ACHN (cell line): ENCODE measurements at places on chromosomes 16 and 17.

DNA sequence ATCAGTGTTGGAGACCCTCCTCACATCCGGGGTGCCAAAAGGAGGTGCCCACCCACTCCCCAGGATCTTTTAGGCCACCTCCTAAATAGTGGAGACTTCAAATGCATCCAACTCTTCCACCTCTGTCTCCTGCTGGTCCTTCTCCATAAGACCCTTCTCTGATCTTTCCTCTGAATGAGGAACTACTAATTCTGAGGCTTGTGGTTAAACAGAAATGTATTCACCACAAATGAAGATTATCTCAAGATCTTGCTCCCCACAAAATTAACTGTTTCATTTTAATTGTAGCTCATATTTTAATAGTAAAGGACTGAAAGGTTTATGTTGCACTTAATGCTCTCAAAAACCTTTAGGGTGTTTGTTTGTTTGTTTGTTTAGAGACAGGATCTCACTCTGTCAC lies 34.1 kb downstream of the TLE7 start:
- no peak for DNase-seq

DNA sequence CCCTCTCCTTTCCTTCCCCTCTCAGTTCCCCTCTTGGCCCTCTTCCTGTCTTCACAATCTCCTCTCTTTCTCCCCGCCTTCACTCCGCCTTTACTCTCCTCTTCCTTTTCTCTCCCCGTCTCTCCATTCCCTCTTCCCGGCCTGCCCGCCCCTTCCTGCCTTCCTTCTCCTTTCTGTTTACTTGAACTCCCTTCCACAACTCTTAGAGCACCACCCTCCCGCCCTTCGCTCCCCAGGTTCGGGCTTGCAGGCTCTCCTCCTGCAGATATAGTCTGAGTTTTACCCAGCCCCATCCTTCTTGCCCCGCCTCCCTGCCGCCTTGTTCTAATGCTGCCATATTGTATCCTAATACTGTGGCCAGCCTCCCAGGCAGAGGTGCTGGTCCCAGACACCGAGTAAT lies 201.5 kb upstream of the N4BP1 start:
- DNase-seq = no peak

- no peak for DNase-seq
Measured at GRCh38 chr16:72126429-72126765, 32.8 kb downstream of the DHX38 start.

- peak; percentile 82 for DNase-seq
Measured at GRCh38 chr17:50681263-50682200, 26.2 kb downstream of the ANKRD40 start.

- DNase-seq = no peak
Measured at GRCh38 chr16:87415441-87415840, 23.3 kb downstream of the MAP1LC3B start.

- no peak for DNase-seq
Measured at GRCh38 chr17:61403801-61404662, 4.4 kb downstream of the TBX2 start.

GRCh38 chr17:62797959-62798358 lies 10.2 kb downstream of the MARCHF10 start:
- no peak for DNase-seq

- peak; percentile 40 for DNase-seq
Measured at GRCh38 chr16:30761427-30761927, 385 bp downstream of the CFAP119 start.

DNA sequence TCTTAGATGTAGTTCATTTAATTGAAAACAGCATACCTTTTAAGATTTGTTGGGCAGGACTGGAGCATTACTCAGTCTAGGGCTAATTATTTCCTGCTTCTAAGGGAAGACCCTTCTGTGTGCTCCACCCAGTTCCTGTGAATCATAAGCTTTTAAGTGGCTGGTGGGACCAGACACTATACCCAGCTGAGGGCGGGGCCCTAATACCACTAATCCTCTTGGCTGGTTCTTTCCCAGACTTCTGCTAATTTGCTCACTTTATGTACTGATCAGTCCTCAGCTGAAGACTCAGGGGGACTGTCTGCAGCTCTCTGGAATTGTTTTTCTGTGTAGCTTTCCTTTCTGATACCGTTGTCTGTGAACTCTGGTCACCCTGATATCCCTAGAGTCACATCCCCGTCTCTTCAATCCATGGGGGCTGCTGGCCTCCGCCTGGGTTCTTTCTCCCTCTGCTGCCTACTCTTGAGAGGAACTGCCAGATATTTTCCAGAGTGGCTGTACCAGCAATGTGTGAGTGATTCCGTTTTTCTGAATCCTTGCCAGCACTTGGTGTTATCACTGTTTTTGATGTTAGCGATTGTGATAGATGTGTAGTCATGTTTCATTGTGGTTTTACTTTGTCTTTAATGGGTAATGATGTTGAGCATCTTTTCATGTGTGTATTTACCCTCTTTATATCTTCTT lies 35.1 kb downstream of the MFSD11 start:
- peak; percentile 89 for DNase-seq

- DNase-seq = no peak
Measured at GRCh38 chr17:75616521-75617122, 16.6 kb upstream of the SMIM5 start.

DNA sequence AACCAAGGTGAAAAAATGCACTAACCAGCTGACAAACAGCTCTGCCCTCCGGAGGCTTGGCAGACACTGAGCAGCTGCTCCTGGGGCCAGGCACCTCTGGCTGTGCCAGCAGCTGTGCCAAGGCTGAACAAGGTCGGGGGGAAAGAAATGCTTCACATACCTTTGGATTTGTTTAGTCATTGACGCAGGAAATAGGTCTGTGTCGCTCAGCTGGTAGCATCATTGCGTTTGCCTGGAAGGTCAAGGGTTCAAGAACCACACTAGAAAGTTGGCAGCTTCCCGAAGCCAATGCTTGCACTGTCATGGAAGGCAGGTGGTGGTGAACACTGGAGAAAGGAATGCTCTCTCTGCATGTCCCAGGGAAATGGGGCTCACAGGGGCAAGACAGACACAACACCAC lies 63.5 kb downstream of the PCTP start:
- DNase-seq = no peak

- DNase-seq = peak; percentile 32
Measured at GRCh38 chr17:59149051-59149450, 5.9 kb downstream of the SKA2 start.

GRCh38 chr16:11066261-11066870 lies 122.0 kb downstream of the CLEC16A start:
- DNase-seq = no peak

DNA sequence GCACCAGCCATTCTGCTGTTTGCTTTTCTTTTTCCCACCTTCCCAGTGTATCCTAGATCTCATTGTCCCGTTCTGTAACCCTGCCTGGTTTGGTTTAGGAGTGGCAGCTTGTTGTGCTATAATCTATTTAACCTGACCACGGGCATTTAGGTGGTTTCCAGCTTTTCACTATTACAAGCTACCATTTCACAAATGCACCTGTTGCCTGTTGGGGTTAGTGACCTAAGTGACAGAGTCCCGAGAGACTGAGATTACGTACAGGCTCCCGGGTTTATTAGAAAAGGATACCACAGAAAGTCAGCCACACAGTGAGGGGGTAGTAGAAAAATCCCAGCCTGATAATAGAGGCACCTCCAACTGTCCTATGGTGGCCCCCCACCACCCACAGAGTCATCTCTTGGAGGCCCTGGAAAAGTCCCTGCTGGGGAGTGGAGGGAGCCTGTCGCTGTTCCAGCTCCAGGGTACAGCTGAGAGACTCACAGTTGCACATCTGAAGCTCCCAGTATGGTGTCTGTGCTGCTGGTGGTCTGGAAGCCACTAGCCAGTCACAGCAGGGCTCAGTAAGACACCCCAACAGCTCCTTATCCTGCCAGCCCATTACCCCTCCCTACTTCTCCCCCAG lies 21.2 kb downstream of the CLEC16A start:
- no peak for DNase-seq

GRCh38 chr16:11640987-11641817 lies 27.1 kb upstream of the SNN start:
- DNase-seq = peak; percentile 73

DNA sequence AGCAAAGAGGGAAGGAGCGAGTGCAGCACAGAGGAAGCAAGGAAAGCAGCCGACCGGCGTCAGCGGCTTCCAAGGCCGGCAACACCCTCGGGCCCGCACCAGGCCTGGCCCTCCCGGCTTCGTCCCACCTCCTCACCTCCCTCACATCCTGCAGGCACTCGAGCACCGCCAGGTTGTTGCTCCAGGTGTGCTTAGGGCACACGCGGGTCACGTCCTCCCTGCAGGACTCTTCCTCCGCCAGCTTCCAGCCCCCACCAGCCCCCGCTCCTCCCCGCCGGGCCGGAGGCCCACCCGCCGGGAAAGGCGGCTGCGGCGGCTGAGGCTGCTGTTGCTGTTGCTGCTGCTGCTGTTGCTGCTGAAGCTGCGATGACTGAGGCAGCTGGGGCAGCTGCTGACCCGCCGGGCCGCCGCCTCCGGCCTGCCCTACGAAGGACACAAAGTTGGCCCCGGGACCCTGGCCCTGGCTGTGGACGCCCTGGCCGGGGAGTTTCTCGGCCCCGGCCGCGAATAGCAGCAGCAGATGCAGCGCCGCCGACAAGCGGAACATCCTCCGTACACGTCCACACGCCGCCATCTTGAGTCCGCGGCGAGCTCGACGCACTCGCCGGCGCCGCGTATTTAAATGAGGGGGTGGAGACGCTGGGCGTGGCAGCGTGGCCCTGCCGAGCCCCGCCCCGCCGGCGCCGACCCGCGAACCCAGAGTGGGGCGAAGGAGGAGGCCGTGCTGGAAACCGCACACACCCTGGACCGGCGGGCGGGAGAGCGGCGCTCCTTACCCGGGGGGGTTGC lies at the start of gene GLG1:
GLG1 (minus strand) TSS at position 594 of the 789 bp plus-strand sequence; CDS start at position 574, 20 bp downstream.
- peak; percentile 94 for DNase-seq

DNA sequence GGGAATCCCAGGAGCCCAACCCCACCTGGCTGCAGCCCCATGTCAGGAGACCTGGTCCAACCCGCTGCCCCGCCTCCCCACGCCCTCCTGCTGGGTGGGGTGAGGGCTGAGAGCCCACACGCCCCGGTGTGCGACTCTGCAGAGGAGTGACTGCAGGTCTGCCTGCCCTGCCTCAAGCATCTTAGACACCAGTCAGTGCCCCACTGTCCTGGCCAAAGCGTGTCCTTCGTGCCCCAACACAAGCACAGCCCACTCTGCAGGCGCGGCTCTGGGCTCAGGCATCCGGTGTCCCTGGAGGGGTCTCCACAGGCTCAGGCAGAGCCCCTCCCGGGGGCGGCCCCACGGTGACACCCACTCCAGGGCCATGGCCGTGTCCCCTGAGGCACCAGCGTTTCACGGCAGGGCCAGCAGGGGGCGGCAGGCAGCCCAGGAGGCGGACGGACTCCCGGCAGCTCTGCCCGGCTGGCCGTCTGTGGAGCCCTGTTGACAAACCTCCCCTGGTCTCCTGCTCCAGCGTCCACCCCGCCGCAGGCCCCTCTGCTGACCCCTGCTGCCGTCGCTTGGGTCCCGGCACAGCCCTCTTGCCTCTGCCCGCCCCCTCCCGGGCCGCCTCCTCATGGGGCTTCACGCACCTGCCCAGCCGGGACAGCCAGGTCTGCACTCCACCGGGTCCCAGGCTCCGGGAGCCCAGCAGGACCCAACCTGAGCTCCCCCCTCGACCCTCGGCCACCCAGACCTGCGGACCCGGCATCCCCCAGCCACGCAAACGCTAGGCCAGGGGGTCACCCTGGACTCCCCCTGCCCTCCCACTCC lies 8.6 kb upstream of the UBE2I start:
- DNase-seq = peak; percentile 71

- peak; percentile 96 for DNase-seq
Measured at GRCh38 chr17:79839356-79840268, at the start of gene CBX4. TSS of gene CBX4 (minus strand) at chr17:79839440. CDS start at chr17:79839251, 189 bp downstream.

DNA sequence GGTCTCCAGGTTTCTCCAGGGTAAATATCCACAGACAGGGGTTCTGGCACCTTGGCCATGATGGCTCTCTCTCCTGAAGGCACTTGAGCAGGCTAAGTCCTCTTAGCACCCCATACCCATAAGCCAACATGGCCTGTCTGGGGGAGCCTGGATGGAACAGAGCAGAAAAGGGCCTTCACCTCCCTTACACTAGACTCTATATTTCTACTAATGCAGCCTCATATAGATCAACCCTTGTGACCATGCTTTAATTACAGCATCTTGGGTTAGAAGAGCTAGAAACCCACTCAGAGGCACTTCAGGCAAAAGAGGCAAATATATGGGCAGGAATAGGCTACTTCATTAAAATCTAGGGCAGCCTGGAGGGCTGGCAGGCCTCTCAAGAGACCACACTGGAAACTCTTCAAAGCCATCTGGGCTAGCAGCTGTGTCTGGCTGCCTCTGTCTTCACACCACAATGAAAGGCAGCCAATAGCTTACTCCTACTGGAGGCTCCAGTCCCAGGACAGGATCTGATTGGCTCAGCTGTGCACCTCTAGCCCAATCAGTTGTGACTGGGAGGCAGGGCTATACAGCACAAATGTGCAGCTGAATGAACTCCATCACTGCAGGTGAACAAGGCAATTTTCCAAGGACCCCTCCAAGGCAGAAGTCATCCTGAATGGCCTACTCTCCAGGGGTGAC lies 4.7 kb upstream of the CDT1 start:
- no peak for DNase-seq

DNA sequence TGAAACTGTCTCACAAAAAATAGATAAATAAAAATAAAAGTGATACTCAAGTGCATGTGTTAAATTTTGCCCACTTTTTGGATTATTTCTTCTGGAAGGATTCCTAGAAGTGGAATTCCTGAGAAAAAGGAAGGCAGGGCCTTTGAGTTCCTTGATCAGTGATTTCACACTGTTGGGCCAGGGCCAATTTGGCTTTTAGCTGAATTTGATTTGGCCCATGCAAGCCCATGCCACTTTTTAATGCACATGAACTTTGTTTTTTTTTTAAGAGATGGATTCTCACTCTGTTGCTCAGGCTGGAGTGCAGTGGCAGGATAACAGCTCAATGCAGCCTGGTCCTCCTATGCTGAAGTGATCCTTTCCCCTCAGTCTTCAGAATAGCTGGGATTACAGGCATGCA lies 96.3 kb downstream of the TNFRSF13B start:
- no peak for DNase-seq

DNA sequence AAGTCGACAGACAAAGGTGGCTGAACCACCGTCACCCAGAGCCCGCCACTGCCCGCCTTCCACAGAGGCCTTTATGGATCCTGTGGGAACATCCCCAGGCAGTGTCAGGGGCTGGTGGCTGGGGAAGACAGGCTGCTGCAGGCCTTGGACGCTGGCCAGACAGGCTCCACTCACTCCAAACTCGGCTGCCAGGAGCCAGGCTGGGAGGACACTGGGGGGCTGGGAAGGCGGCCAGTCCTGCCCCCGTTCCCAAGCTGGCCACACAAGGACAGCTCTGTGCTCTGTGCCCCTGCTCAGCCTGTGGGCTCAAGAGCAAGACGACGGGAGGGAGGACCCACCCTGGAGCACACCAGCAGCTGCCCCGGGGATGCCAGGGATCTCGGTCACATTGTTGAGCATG lies 7.6 kb upstream of the LCAT start:
- DNase-seq = no peak

GRCh38 chr16:51657848-51658247 lies 506.8 kb upstream of the SALL1 start:
- DNase-seq = no peak

DNA sequence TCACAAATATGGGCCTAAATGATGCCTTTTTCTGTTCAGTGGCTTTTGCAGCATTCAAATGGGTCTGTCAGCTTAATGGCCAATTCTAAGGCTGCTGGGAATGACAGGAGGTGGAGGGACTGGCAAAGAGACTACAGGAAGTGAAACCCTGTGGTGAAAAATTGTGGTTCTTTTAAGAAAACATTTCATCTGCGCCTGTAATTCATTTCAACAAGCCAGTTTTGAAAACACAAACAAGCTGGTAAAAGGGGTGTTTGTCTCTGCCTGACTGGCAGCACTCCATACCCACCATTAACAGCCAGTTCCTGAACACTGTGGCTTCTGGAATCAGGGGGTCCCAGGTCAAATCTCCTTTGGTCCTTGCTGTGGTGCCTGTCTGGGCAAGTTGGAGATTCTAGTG lies 3.6 kb upstream of the KDM8 start:
- no peak for DNase-seq

GRCh38 chr17:74499992-74500391 lies 31.3 kb downstream of the CD300LB start:
- no peak for DNase-seq
